ENCODE measurements at places on chromosomes 12 and 14.

GRCh38 chr12:7695566-7696197, at the start of gene GDF3:
Gene GDF3, minus strand, starts transcription at chr12:7695775. Its CDS starts 47 bp downstream, at chr12:7695728.
- DNase-seq = no peak

DNA sequence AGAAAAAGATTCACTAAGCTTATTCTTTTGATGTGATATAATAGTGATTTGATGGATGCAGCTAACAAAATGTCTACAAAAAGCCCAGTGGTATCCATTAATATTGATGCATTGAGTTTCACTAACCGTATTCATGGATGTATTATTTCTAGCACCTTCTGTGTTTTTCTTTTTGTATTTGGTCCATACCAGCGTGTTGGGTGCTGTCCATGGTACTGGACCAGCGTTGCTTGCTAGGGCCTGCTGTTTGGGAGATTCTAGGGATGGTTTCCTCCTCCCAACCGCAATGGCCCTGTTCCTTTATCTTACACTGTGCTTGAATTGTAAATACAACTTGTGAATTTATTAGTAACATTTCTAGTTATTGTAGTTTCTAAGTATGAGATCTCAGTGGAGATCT, 31.7 kb downstream of the ANO4 start:
- DNase-seq = no peak

DNA sequence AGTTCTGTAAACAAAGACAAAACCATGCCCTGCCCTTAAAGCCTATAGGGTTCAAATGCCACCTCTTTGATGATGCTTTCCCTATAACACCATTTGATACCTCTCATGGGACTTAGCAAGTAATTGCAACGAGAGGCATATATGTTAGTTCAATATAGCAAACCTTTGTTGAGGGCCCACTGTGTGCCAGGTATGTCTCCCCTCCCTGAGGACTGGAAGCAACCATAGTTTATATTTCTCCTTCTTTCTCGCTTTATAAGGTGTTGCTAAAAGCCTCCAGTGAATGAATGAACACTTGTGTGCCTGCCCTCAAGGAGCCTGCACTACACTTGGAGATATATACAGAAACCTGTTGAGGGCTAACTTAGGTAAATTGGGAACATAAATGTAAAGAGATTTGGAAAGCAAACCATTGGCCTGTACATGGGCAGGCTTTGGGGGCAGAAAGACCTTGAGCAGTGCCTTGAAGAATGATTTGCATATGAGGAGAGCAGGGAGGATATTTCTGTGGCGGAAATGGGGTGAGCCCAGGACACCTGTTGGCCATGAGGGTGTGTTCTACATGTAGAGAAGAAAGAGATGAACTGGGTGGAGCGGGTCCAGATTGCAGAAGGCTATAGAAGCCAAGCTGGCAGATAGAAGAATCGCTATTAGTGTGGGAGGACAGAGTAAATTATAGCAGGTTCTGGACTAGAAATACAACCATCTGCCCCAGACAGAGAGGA, 1.8 kb upstream of the CKAP4 start:
- DNase-seq = no peak

- no peak for DNase-seq
Observed at GRCh38 chr12:106896603-106897002, 59.1 kb upstream of the TMEM263 start.

- no peak for DNase-seq
Observed at GRCh38 chr14:23561259-23561658, 5.2 kb downstream of the THTPA start.

DNA sequence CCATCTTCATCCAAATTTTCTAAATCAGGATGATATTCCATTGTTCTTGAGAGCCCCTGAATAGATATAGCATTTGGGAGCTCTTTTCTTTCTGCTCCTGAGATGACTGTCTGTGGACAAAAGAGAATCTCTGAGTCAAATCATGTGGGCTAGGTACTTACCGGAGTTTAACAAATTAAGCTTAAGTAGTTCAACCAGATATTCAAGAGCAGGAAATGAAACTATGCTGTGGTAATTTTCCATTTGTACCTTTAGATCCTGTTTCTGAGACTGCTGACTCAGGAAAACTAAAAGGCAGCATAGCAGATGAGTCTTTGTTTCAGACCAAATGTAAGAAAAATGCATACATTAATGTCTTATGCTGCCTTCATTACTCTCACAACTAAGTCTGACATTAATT, at the start of gene CLEC7A:
TSS of gene CLEC7A (minus strand) at position 158 of the 400 bp plus-strand sequence. CDS start at position 41, 117 bp downstream.
- DNase-seq = no peak

- DNase-seq = no peak
Observed at GRCh38 chr12:8886502-8887284, 27.6 kb upstream of the PHC1 start.

GRCh38 chr14:94384342-94384741, 4.1 kb downstream of the SERPINA1 start:
- DNase-seq = no peak

- no peak for DNase-seq
Observed at GRCh38 chr12:104598342-104599271, 141.9 kb downstream of the CHST11 start.

GRCh38 chr12:75738486-75738885, 227.1 kb upstream of the KRR1 start:
- no peak for DNase-seq

GRCh38 chr14:70658899-70659298, 17.2 kb downstream of the TTC9 start:
- DNase-seq = no peak

- no peak for DNase-seq
Observed at GRCh38 chr12:91188778-91189177, 6.2 kb upstream of the DCN start.

DNA sequence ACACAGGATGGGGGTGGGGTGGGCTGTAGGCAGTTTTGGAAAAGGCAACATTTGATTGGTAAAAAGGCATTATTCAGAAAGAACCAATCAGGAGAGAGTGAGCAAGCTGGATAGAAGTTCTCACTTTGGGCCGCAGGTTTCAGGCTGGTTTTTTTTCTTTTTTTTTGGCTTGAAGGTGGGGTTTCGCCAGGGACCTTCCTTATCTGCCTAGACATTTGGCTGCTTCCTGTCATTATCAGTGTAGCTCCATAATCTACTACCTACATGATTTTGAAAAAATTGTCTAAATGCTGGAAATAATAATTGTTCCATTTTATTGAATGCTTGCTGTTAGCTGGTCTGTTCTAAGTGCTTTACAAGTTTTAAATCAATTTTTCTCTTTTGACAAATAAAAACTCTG, 649.0 kb downstream of the TMTC2 start:
- DNase-seq = no peak

- no peak for DNase-seq
Observed at GRCh38 chr14:20620798-20621478, 20.6 kb downstream of the OR6S1 start.

DNA sequence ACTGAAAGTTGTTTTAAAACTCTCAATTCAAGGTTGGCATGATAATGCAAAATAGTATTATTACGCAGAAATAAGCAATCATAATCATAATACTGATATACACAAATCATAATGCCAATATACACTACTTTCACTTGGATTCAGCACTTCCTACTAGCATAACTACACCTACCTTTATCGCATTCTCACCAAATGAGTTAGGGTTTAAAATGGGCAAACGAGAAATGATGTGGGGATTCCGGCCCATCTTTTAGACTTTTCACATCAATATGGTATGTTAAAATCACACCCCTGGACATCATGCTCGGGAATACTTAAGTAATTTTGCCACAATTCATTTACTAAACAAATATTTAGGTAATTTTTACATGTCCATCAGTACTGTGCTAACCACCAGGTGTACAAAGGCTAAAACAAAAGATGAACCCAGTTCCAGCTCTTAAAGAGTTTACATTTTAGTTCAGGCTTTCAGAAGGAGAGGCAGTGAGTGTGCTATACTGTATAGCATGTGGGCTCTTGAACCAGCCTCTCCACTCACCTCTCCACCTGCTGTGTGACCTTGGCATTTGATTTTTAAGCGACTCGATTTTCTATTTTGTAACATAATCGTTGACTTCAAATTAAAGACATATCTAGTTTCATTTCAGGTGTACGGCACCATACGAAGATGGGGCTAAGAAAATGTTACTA, 1.1 kb upstream of the USP15 start:
- DNase-seq = no peak

Data from stimulated activated CD8-positive, alpha-beta memory T cell treated with anti-CD3 and anti-CD28 coated beads, Interleukin-2, amount 100 ng/mL, for 1 hour (primary cell).